ENCODE measurements at places on chromosomes 13 and 19. TPM values are rescaled to one million over a fixed set of nuclear protein-coding genes. Genes with fewer than 3 reads are reported as not detected.

Gene FFAR1
- not detected for total RNA-seq

DNA sequence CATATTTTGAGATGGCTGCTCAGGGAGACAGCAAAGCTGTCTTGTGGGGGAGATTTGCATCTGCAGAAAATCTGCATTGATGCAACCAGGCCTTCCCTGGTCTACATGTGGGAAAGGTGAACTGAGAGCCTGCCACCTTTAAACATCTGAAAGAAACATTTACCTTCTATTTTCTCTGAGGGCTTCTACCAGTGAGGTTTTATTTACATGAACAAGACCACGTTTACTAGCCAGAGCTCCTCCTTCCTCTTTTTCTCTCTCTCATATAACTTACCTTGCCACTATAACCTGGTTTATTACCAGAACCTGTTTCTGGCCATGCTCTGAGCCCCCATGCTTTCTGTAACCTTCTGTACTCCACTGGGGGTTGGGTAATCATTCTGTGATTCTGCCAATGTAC, 14.4 kb upstream of the RUBCNL start:
- DNase-seq, result no peak

- DNase-seq, result no peak
Observed at GRCh38 chr13:53007872-53008271, 20.7 kb upstream of the OLFM4 start.

DNA sequence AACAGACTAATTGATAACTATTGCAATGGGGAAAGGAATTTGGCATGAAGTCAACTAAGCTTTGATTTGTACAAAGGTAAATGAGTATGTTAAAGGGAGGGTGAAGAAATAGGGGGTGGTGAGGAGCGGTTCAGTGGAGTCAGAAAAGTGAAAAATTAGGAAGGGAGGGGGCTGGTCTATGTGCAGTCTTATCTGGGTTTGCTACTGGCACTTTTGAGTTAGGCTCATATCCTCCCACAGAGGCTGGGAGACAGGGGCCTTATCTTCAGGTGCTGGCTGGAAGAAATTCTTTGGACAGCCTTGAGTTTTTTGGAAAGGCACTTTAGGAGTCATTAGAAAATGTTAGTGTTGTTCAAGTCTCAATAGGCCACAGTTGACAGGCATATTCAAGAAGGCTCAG, 11.1 kb downstream of the ZNF302 start:
- DNase-seq, result no peak

DNA sequence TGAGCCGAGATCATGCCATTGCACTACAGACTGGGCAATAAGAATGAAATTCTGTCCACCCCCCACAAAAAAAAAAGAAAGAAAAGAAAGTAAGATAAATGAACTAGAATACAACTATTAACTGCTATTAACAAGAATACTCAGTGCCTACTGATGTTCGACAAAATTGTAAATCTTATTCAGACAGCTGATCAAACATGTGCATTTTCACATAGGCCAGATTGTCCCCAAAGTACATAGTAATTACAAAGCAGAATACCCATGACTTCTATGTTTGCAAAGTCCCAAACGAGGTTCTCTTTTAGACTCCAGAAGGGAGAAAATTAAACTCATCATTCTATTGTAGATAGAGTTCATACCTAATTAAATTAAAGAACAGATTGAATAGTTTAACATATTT, 113.4 kb downstream of the UFM1 start:
- DNase-seq, result no peak

DNA sequence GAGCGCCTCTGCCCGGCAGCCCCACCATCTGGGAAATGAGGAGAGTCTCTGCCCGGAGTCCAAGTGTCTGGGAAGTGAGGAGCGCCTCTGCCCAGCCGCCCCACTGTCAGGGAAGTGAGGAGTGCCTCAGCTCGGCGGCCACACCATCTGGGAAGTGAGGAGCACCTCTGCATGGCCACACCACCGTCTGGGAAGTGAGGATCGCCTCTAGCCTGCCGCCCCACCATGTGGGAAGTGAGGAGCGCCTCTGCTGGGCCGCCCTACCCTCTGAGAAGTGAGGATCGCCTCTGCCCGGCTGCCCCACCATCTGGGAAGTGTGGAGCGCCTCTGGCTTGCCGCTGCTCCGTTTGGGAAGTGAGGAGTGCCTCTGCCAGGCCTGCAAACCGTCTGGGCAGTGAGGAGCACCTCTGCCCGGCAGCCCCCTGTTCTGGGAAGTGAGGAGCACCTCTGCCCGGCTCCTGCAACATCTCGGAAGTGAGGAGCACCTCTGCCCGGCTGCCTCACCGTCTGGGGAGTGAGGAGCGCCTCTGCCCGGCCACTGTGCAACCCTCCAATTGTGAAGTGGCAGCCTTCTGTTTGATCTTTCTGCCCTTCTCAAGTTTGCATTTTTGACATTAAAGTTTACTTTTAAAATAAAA, 60.8 kb upstream of the CEACAM21 start:
- DNase-seq, result no peak

DNA sequence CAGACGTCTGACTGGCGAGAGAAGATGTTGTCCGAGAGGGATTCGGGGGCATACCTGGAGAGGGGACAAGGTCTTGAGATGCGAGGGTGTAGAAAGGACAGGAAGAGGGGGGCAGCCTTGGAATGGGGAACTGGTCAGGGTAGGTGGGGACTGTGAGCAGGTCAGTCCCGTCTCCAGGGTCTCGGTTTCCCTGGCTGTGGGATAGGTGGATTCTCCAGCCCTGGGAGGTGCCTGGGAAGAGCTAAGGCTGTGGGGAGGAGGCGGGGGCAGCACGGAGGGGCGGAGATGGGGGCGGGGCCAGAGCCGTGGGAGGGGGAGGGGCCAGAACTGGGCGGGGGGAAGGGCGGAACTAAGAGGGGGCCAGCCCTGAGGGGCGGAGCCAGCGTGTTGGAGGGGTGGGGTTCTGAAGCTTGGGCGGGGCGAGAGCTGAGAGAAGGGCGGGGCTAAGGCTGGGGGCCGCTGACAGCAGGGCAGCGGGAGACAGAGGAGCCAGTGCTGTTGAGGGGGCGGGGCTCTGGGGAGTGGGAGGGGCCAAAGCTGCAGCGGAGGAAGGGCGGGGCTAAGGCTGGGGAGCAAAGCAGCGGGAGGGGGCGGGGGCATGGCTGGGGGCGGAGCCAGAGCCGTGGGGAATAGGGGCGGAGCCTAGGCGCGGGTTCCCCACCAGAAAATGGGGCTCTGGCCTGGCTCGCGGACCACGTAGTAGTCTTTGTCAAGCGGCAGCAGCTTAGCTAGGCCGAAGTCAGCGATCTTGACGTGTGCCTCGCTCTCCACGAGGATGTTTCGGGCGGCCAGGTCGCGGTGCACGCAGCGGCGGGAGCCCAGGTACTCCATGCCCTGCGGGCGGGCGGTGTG, 9.5 kb upstream of the INSL3 start:
- peak; percentile 94 for DNase-seq

GRCh38 chr19:8361921-8362793, 1.8 kb upstream of the ANGPTL4 start:
- DNase-seq, result peak; percentile 100

DNA sequence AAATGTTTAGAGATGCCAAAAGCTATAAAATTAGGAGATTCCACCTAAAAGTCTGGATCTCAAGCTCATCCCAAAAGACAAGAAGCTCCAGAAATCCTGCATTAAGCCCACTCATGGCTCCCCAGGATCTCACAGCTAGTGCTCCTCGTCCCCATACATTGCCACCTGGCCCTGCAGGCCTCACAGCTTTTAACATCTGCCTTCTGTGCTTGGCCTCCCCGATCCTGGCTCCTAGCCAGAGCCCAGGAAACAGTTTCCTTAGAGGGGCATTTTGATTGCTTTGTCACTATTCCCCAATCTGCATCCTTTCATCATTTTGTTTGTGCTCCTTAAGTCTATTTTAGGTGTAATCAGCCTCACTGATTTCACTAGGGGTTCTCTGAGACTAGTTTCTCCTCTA, 14.5 kb upstream of the DCT start:
- DNase-seq, result no peak

DNA sequence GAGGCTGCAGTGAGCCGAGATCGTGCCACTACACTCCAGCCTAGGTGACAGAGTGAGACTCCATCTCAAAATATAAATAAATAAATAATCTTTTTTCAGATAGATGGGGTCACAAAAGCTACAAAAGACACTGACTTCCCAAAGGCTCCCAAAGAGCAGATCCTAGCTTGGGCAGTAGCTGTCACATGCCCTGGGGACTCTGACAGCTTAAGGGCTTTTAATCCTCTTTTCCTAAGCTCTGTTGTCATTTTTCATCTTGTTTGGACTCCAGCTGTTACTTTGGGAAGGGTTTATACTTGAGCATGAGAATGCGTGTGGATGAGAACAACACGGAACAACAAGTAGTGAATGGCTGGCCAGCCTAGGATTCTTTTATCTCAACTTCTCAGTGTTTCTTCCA, 231.7 kb downstream of the MZT1 start:
- DNase-seq, result no peak

GRCh38 chr13:114118086-114118485, 14.3 kb downstream of the RASA3 start:
- no peak for DNase-seq

- DNase-seq, result peak; percentile 4
Observed at GRCh38 chr13:79907527-79907926, 426.6 kb downstream of the NDFIP2 start.

Gene SH2D3A
- 162 TPM for total RNA-seq

DNA sequence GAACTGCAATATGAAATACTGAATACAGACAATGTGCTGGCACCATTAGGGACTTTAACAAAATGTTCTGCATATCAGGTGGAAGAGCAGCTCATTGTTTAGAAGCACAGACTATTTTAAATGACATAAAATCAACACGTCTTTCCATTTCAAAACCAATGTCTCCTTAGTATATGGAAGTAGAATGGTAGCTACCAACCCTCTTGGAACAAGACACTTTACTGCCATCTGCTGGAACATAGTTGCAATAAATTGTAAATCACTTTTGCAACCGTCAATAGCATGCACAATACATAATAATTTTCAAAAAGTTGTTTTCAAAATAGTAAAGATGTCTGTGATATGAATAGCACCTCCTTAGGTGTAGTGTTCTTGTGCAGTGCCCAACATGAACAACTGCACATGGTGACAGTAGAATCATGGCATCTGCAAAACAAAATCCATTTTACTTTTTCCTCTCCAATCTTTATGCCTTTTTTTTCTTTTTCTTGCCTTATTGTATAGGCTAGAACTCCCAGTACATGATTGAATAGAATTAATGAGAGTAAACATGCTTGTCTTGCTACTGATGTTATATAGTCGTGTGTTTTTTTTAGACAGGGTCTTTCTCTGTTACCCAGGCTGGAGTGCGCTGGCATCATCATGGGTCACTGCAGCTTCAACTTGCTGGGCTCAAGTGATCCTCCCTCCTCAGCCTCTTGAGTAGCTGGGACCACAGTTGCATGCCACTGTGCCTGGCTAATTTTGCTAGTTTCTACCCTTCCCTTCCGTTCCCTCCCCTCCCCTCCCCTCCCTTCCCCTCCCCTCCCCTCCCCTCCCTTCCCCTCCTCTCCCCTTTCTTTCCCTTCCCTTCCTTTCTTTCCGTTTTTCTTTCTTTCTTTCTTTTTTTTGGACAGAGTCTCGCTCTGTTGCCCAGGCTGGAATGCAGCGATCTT, 7.8 kb upstream of the LYPD5 start:
- peak; percentile 75 for DNase-seq

GRCh38 chr19:36436531-36436930, 18.1 kb upstream of the ZFP82 start:
- peak; percentile 3 for DNase-seq

Gene C19orf33
- total RNA-seq, result 169 TPM

- peak; percentile 4 for DNase-seq
Observed at GRCh38 chr13:78238911-78239310, 320.3 kb upstream of the EDNRB start.

DNA sequence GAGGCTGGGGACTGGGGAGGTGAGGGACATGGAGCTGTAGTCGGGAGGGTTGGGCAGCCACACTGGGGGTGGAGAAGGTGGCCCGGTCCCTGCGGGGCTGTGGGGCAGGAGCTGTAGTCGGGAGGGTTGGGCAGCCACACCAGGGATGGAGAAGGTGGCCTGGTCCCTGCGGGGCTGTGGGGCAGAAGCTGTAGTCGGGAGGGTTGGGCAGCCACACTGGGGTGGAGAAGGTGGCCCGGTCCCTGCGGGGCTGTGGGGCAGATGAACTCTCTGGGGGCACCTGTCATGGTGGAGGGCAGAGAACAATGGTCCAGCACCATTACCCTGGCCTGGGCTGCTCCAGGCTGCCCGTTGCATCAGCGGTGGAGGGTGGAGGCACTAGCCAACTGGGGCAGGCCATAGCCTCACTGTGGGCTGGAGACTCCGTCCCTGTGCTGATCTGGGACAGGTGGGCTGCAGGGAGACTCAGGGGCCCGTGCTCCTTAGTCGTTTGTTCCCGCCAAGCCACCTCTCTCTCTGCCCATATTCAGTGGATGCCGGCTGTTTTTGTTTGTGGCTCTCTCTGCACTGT, 51.4 kb downstream of the ATP11A start:
- DNase-seq, result no peak

DNA sequence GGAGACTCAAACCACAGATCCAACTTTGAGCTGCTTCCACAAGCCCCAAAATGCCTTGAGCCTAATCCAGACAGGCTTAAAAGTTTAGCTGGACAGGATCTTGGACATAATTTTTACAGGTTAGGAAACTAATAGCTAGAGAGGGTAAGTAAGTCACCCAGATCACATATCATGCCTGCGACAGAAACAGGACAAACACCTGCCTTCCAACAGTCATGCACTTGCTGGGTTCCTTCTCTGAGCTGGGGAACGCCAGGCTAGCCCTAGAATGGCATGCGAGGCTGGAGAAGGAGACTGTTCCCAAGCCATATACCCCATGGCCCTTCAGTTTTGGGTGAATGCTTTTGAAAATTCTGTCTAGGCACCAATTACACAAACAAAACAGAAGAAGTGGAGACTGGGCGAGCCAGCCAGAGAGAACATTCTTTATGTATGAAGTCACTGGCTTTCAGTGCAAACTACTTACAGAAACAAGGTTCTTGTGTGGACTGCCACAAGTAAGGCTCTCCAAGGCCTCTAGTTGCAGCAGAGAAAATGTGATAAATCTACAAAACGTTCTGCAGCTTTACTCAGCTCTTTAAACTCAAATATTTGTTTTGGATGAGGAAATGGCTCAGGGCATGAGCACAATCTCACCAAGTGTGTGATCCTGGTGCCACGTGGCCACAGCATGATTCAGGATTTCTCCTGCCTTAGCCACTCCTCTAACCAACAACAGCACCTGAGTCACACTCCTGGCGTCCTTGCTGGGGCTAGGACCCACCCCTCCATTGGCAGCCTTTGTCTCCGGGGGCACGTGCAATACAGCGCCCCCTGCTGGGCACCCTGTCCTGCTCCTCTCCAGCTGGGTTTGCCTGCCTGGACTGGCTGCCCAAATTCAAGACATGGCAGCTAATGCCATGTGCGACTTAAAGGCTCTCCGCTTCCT, 73.4 kb upstream of the UBL3 start:
- peak; percentile 97 for DNase-seq

GRCh38 chr13:19959141-19959830, 759 bp downstream of the ZMYM2 start:
- peak; percentile 27 for DNase-seq

GRCh38 chr19:10583036-10583776, 3.9 kb downstream of the AP1M2 start:
- no peak for DNase-seq
